ENCODE measurements at places on chromosomes 2 and 18. TPM values are rescaled to one million over a fixed set of nuclear protein-coding genes. Genes with fewer than 3 reads are reported as not detected.

GRCh38 chr2:185245806-185246205 lies 492.8 kb upstream of the FSIP2 start:
- no peak overlapping the region for H3K27ac ChIP-seq
- H3K27me3 ChIP-seq, result no peaks in the 10 kb centered on the region
- DNase-seq, result no peak
- no peaks in the 10 kb centered on the region for H3K36me3 ChIP-seq
- H3K4me1 ChIP-seq, result no peaks in the 10 kb centered on the region
- no peak overlapping the region for H3K4me3 ChIP-seq

The TRABD2A gene
- 12.5 TPM for total RNA-seq

The GPR45 gene
- total RNA-seq, result not detected

DNA sequence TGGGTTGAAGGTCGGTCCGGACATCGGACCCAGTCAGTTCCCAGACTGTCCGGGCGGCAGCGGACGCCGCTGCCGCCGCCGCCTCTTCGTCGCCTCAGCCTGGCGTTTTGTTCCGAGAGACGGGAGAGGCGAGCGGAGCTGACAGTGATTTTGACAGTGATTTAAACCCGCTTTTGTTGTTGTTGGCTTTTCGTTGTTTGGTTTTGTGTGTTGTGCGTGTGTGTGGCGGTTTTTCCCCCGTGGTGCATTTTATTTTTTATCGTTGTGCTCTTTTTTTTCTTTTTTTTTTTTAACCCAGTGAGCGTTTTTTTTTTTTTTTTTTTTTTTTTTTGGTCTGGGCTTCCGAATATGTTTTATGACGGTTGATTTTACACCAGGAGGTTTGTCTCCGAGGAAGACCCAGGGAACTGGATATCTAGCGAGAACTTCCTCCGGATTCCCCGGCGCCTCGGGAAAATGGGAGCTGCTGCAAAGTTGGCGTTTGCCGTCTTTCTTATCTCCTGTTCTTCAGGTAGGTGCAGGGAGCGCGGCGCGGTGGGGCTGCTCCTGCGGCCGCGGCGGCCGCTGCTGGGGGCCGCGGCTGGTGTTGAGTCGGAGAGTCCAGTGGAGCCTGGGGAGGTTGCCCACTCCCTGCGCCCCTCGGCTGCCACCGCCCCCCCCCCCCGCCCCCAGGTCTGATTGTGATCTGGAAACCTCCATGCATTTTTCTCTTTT lies at the start of gene ACVR2A:
Gene ACVR2A (plus strand): TSS at position 333 of the 714 bp plus-strand sequence. CDS start 124 bp downstream, at position 457.
- peak within 1 kb of the TSS; percentile 92 for H3K27ac ChIP-seq
- H3K4me3 ChIP-seq, result peak within 1 kb of the TSS; percentile 62
- peaks cover 5% of the 10 kb centered on the region for H3K4me1 ChIP-seq
- peak; percentile 82 for DNase-seq
- no peaks in the 10 kb centered on the region for H3K36me3 ChIP-seq
- H3K27me3 ChIP-seq, result peaks cover 43% of the 10 kb centered on the region

DNA sequence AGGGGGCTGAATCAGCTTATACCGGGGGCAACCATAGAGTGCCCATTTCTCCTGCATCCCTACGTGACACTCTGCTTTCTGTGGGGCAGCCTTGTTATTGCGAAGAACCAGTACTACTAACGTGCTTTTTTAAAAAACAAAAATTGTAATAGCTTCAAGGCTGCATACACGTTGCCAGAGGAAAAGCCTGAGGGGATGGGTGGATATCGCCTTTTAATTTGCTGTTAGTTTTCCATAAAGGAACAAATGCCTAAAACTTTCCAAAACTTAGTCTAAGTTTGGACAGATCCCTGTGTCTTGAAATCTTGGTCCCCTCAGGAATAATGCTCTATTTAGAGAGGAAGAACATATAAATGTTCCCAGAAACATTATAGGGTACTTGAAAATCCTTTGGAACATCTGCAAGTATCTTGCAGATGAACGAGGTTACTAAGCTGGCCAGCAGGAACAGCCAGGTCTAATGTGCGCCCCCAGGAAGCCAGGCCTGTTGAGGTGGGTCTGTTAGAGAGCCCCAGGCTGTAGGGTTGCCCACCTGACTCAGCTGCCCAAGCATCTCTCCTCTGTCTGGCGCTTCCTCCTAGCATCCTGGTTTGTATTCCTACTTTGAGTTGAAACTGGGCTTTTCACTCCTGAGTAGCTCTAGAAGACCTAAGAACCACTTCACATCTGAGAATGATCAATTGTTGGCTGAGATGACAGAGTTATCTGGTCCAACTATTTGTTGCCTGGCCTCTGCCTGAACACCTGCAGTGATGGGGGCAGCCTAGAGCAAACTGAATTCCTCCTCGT lies 96.9 kb downstream of the TGOLN2 start:
- H3K27ac ChIP-seq, result no peak overlapping the region
- H3K36me3 ChIP-seq, result no peaks in the 10 kb centered on the region
- no peak overlapping the region for H3K4me3 ChIP-seq
- H3K27me3 ChIP-seq, result peaks cover 5% of the 10 kb centered on the region
- H3K4me1 ChIP-seq, result no peaks in the 10 kb centered on the region

GRCh38 chr18:79642626-79643025 lies 37.0 kb upstream of the CTDP1 start:
- no peak for DNase-seq
- peaks cover 12% of the 10 kb centered on the region for H3K4me1 ChIP-seq

DNA sequence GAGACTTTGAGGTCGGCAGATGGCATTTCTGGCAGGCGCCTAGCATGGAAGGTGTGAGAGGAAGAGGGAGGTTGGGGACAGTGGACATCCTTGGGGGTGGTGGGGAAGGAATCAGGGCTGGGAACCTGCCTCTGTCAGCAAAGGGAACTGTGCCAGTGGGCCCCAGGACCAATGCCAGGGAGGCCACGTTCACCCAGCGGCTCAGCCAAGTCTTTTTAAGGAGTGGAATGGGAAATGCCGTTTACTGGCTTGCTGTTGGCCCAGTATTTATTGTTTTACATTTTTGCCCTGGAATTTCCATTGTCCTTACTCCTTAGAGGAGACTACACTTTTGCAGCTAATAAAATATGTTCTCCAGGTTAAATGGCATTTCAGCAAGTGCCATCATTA lies 135.2 kb downstream of the MCFD2 start:
- no peaks in the 10 kb centered on the region for H3K36me3 ChIP-seq
- no peak overlapping the region for H3K4me3 ChIP-seq
- H3K27ac ChIP-seq, result peak overlapping the region; percentile 15
- no peak for DNase-seq

DNA sequence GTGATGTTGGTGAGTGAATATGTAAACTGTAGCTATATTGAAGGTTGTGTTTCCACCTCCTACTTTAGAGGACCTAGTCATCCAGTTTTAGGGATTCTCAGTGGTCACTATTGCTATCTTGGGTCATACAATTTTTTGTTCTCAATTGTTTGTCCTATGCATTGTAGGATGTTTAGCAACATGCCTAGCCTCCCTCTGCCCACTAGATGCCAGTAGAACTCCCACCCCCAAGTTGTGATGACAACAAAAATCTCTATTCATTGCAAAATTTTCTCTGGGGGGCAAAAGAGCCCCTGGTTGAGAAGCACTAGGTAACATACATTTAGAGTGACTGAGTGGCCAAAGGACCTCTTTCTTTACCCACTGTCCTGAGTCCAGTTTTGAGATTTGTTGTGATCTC lies 87.3 kb downstream of the LRRTM4 start:
- H3K4me3 ChIP-seq, result no peak overlapping the region
- no peak overlapping the region for H3K27ac ChIP-seq
- no peaks in the 10 kb centered on the region for H3K36me3 ChIP-seq
- no peaks in the 10 kb centered on the region for H3K4me1 ChIP-seq

DNA sequence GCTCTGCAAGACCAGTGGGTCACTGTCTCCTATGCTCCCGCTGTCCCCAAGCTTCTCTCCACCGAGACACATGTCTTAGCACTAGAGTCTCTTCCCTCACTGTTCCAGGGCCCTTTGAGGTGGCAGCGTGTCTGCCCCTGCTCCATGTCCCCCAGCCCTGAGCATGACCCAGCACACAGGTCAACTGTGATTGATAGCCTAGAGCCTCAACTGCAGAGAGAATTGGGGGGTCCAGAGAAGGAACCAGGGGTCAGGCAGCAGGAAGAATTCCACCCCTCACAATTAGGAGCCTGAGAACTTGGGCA lies 54.6 kb upstream of the ODC1 start:
- no peak for DNase-seq
- no peaks in the 10 kb centered on the region for H3K27me3 ChIP-seq
- no peak overlapping the region for H3K27ac ChIP-seq
- no peak overlapping the region for H3K4me3 ChIP-seq
- no peaks in the 10 kb centered on the region for H3K36me3 ChIP-seq
- no peaks in the 10 kb centered on the region for H3K4me1 ChIP-seq

- no peak overlapping the region for H3K4me3 ChIP-seq
- no peaks in the 10 kb centered on the region for H3K36me3 ChIP-seq
- no peak for DNase-seq
- H3K4me1 ChIP-seq, result no peaks in the 10 kb centered on the region
- no peaks in the 10 kb centered on the region for H3K27me3 ChIP-seq
- no peak overlapping the region for H3K27ac ChIP-seq
These were observed 144.4 kb downstream of the PTPRM start for GRCh38 chr18:7711495-7711894.

The CNTNAP5 gene
- not detected for total RNA-seq

The SETBP1 gene
- 50.7 TPM for total RNA-seq

The TUBA4B gene
- total RNA-seq, result not detected

GRCh38 chr2:179467111-179467510 lies 202.5 kb upstream of the SESTD1 start:
- no peaks in the 10 kb centered on the region for H3K36me3 ChIP-seq
- H3K27me3 ChIP-seq, result no peaks in the 10 kb centered on the region
- H3K4me3 ChIP-seq, result no peak overlapping the region
- H3K4me1 ChIP-seq, result no peaks in the 10 kb centered on the region

The IL1R2 gene
- 169 TPM for total RNA-seq

GRCh38 chr18:49815927-49816326 lies 2.6 kb upstream of the ACAA2 start:
- H3K4me3 ChIP-seq, result no peak overlapping the region
- H3K27me3 ChIP-seq, result no peaks in the 10 kb centered on the region
- H3K4me1 ChIP-seq, result peaks cover 20% of the 10 kb centered on the region

GRCh38 chr2:58157754-58158153 lies 83.4 kb downstream of the FANCL start:
- DNase-seq, result no peak
- no peak overlapping the region for H3K4me3 ChIP-seq
- no peaks in the 10 kb centered on the region for H3K4me1 ChIP-seq
- H3K36me3 ChIP-seq, result peaks cover 87% of the 10 kb centered on the region
- no peaks in the 10 kb centered on the region for H3K27me3 ChIP-seq
- no peak overlapping the region for H3K27ac ChIP-seq

DNA sequence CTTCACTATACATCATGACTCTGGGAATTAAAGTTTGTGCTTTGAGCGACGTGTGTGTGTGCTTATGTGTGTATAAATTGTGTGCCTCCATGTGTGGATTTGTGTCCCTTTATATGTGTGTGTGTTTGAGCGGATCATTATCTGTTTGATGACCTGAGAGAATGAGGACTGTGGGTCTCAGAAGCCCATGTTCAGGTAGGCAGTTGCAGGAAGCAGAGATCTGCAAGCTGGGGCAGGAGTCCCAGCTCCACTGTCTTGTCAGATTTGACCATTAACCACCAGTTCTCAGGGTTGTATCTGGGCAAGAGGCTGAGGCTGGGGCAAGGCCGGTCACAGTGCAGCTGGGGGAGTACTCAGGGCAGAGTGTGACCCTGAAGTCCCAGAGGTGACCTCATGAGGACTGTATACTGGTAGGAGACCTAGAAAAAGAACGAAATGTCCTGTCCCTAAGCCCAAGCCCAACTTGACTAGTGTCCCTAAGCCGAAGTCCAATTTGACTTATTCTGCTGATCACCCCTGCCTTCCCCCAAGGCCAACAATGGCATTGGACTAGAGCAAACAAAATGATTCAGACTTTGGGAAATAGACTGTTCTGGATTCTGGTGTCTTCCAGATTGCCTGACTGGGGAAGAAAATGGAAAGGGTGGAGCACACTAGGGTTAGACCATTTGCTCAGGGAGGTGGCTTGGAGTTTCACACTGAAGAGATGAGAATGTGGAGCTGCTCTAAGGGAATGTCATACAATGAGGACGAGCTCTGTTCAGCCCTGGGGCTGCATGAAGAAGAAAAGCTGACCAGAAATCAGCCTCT lies 28.1 kb downstream of the RHOB start:
- no peaks in the 10 kb centered on the region for H3K4me1 ChIP-seq
- H3K27ac ChIP-seq, result no peak overlapping the region
- no peak overlapping the region for H3K4me3 ChIP-seq
- DNase-seq, result peak; percentile 30

DNA sequence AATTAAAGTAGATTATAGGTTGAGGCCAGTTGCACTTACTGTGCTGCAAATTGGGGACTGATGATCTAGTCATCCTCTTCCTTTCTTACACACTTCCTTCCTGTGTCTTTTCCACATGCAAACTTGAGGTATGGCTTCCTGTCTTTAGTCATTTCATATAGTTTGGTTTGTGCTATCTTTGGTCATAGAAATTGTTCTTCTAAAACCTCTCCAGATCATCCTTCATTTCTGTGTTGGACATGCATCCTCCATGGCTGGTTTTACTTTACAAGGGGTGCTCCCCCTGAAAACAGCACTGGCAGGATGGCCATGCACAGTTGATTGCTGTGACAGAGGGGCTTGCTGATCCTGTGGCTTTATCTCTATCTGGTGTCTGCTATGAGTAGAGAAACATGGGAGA lies 36.5 kb downstream of the MGAT5 start:
- no peak for DNase-seq
- peaks cover 48% of the 10 kb centered on the region for H3K4me1 ChIP-seq
- H3K36me3 ChIP-seq, result no peaks in the 10 kb centered on the region
- no peaks in the 10 kb centered on the region for H3K27me3 ChIP-seq

GRCh38 chr2:193973781-193974180 lies 1683.2 kb upstream of the SLC39A10 start:
- DNase-seq, result no peak
- H3K4me3 ChIP-seq, result no peak overlapping the region
- H3K27me3 ChIP-seq, result no peaks in the 10 kb centered on the region
- no peak overlapping the region for H3K27ac ChIP-seq
- H3K4me1 ChIP-seq, result no peaks in the 10 kb centered on the region

- peaks cover 13% of the 10 kb centered on the region for H3K27me3 ChIP-seq
- H3K27ac ChIP-seq, result no peak overlapping the region
- H3K4me1 ChIP-seq, result no peaks in the 10 kb centered on the region
- H3K4me3 ChIP-seq, result no peak overlapping the region
These were observed 391.6 kb upstream of the HS6ST1 start for GRCh38 chr2:128710242-128710641.

The PLCD4 gene
- 0.77 TPM for total RNA-seq
